NCI-H1092 (cell line): ENCODE measurements at places on chromosomes 13 and 19.
A peak's percentile ranks its signal among the peaks of the same experiment; 100 is the strongest.

DNA sequence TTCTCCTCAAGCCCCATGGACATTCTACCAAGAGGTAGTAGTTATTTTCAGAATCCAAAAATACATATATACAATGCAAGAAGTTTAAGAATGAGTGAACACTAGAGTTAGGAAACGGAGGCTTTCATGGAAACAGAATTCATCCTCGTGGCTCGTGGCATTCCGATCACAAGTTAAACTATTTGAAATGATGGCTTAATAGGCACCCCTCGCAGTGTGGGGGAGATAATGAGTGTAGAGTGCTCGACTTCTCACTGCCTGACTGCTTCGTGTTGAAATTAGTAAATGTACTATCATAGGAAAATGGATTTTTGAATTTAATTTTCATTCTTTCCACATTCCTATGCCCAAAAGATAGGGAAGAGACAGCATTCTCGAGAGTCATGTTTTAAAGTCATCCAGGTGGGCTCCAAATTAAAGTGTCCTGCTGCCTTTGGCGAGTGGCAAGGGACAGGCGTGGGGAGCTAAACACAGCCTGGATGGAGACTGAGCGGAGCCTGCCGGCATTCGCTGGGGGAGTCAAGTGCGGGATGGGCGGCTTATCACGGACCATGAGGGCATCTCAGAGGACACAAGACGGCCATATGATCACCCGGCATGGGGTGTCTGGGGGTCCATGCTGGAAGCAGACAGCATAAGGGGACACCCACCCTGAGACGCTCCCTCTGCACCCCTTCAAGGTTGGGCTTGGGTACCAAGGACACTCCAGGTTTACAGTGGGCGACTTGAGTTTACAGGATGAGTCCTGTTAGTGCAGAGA lies 165.2 kb downstream of the TEX29 start:
- DNase-seq: no peak

DNA sequence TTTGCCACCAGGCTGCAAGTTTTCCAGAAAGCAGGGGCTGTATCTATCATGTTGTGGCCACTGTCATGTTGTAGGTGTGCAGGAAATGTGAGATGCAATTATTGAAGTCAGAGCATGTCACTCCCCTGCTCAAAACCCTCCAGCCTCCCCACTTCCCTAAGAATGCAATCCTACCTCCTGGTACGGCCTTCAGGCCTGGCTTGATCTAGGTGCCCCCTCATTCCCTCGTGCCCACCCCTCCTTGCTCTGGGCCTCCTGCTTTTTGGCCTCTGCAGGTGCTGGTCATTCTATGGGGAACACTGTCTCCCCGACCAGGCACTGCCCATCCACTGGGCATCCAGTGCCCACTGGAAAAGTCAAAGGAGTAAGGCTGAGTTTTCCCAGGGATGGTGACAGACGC lies 28.5 kb upstream of the MATK start:
- no peak for DNase-seq

DNA sequence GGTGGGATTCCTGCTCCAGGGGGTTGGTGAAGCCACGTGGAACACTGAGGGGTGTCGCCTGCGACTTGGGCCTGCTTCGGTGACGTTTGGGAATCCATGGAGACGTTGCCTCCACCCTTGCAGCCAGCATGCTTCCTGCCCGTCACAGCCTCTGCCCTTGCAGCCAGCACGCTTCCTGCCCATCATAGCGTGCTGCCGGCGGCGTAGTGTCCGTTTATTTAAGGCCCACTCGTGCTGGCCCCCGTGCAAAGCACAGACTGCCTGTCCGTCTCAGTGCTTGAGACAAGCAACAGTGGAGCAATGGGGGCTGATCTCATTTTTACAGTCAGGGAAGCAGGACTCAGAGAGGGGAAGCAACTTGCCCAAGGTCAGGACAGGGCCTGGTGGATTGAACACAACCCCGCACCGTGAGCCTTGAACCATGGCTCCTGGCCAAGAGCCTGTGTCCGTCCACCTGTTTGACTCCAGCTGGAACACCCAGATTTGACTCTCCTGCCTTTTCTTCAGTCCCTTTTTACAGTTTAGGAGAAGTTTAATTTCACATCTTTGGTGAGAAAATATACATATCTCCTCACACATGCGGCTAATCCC lies 149.6 kb downstream of the TEX29 start:
- DNase-seq: no peak

DNA sequence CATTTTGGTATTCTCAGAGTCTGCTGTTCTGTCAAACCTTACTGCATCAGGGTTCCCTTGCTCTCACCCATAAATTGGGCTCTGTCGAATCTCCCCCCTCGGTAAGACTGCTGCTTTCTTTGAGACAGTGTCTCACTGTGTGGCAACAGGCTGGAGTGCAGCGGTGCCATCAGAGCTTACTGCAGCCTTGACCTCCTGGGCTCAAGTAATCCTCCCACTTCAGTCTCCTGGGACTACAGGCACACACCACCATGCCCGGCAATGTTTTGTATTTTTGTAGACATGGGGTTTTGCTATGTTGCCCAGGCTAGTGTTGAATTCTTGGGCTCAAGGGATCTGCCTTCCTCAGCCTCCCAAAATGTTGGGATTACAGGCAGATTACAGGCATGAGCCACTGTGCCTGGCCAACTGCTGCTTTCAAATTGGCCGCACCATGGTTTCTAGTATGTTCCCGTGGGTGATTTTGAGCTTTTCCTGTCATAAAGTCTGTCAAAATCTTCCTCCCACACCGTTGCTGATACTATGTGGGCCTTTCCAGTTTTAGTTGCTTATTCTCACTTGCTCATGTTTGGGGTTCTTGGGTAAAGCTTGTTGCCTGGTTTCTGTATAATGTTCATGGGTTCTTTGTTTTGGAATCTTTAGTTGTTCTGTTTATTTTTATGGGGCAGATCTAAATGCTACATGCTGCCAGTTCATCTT lies 10.6 kb downstream of the RFC3 start:
- DNase-seq: no peak

DNA sequence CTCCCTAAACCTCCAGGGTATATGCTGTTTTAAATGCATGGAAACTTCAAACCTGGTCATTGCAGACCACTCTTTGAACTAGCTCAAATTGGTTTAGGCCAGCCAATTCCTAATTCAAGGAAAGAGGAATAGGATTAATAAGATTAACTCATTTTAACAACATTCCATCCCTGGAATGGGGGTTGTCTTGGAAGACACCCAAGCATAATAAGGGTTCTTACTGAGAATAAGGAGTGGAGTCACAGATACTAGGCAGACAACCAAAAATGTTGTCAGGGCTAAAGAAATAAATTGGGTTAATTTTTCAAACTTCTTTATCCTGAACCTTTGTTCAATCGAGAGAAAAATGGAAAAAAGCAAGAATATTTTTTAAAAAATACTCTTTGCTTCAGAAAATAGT lies 186.2 kb downstream of the PCDH9 start:
- DNase-seq: no peak

GRCh38 chr13:110261166-110262081 lies 45.5 kb downstream of the COL4A1 start:
- DNase-seq: no peak

- DNase-seq: no peak
Observed at GRCh38 chr13:112815871-112816270, 126.0 kb downstream of the ATP11A start.

GRCh38 chr13:97174638-97175037 lies 47.5 kb upstream of the MBNL2 start:
- no peak for DNase-seq

- DNase-seq: no peak
Observed at GRCh38 chr19:43300876-43301765, 31.8 kb upstream of the PSG9 start.

DNA sequence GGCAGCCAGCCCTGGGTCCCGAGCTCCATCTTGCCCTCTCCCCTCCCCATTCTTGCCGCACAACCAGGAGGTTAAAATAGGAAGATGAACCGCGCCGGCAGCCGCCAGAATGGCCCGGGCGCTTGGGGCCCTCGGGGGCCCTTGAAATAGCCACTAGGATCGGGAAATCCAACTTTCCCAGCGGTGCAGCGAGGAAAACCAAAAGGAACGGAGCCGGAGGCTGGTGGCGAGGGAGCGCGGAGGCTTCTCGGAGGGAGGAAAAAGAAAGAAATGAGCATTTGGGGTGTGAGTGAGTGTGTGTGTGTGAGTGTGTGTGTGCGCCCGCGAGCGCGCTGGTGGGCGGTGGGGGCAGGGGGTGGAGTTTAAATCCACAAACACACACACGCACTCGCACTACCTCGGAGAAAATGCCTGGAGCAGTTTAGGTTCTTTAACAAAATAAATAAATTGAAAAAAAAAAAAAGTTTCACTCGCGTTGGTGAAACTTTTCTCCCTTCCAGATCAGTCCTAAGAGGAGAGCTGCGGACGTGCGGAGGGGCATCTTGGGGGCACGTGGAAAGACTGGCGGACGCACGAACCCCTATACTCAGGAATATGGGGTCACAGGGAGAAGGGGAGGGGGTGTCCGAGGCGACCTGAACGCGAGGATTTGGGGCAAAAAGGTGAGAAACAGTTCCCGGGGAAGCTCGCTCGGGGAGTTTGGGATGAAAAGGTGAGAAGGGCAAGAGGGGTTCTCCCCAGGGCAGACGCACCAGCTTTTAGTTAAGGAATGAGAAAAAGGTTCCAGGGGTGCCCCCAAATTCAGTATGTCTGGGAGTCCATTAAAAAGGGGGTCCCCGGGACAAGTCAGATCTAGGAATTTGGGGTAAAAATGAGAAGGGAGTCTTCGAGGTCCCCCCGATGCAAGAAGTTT lies 1.3 kb downstream of the RFX2 start:
- DNase-seq: no peak

DNA sequence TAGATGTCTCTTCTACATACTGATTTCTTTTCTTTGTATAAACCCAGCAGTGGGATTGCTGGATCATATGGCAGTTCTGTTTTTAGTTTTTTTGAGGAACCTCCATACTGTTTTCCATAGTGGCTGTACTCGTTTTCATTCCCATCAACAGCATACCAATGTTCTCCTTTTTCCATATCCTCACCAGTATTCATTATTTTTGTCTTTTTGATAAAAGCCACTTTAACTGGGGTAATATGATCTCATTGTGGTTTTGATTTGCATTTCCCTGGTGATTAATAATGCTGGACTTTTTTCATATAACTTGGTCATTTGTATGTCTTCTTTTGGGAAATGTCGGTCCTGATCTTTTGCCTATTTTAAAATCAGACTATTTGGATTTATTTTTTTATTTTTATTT lies 108.5 kb downstream of the PAN3 start:
- DNase-seq: no peak

- DNase-seq: no peak
Observed at GRCh38 chr13:32016631-32017030, 14.9 kb upstream of the FRY start.

- no peak for DNase-seq
Observed at GRCh38 chr19:19743176-19743575, 10.3 kb upstream of the ZNF14 start.

GRCh38 chr13:97855570-97856303 lies 97.7 kb upstream of the IPO5 start:
- peak; percentile 65 for DNase-seq

GRCh38 chr13:66402066-66402465 lies 828.1 kb downstream of the PCDH9 start:
- no peak for DNase-seq

- DNase-seq: no peak
Observed at GRCh38 chr19:58571575-58571947, 1.6 kb downstream of the MZF1 start.

DNA sequence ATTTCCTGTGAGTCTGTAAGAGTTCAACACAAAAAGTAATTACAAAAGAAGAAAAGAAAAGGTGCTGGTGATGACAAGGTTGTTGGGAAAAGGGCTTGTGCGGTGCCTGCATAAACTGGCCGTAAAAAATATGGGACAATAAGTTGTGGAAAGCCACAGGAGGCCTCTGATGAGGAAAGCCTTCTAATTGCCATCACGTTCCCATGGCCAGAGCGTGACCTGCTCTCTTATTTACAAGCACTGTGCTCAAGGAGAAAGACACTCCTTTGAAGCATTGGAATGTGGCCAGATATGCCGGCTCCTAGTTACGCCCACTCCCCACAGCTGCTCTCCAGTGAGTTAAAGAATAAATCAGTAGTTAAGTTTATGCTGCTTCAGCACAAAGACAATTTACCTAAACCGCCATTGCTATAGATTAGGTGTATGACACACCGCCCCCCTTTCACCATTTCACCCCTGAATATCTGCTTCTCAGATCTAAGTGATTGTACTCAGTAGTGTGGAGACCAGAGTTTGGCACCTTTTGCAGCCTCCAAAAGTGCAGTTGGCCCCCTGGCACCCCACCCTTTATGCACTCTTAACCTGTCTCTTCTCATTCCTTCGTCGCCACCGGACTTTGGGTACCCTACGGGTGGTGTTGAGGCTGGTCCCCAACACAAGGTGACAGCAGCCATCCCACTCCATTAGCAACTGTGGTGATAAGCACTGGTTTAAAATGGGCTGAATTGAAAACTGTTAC lies 8.1 kb upstream of the PGLYRP1 start:
- no peak for DNase-seq

DNA sequence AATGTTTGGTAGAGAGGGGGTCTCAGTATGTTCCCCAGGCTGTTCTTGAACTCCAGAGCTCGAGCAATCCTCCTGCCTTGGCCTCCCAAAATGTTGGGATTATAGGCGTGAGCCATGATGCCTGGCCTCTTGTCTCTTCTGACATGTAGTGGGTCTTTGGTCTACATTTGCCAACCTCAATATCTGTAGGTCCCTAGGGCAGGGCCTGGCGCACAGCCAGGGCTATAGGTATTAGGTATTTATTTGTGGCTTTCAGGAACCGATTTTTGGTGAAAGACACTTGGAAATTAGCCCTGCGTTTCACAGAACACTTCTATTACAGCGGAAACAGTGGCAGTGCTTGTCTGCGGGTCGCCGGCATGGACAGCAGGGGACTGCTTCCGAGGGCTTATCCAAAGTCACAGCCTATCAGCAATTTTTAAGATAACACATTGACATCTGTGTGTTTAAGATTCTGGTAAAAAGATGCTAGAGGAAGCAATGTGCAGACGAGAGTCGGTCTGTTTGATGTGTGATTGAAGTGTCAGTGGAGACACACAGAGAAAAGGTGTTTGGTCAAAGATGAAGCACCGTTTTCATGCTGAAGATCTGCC lies 14.5 kb downstream of the ZNF536 start:
- DNase-seq: no peak

- DNase-seq: no peak
Observed at GRCh38 chr13:62696490-62696889, 1280.8 kb upstream of the PCDH20 start.

DNA sequence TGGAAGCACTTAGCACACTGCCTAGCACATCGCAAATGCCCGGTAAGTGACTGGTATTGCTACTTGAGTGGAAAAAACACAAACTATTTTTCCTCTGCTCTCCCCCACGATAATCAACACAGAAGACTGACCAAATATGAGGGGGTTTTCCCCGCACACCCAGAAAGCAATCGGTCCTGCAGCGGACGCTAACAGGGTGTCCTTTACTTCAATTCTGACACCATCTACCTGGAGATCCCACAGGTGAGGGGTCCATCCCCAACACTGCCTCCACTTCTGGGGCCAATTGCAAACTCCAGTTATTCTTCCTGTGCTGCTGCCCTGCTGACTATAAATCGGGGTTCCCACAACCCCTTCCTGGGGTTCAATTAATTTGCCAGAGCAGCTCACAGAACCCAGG lies 26.2 kb upstream of the PLEKHF1 start:
- DNase-seq: no peak
